OCI-LY7 (cell line): ENCODE measurements at places on chromosomes 11 and 22. TPM values are rescaled to one million over a fixed set of nuclear protein-coding genes. Genes with fewer than 3 reads are reported as not detected.

TSPAN32 gene
- 1.5 and 2.0 TPM in 2 replicates for total RNA-seq

PLEKHB1 gene
- total RNA-seq: 9.2 and 11.8 TPM in 2 replicates

DDX10 gene
- 38.7 and 48.7 TPM in 2 replicates for total RNA-seq

TBX10 gene
- total RNA-seq: 5.3 and 5.7 TPM in 2 replicates

SAA1 gene
- total RNA-seq: not detected in 2 replicates

RIBC2 gene
- 0.78 and 1.8 TPM in 2 replicates for total RNA-seq

FDXACB1 gene
- 5.3 and 5.8 TPM in 2 replicates for total RNA-seq

OR5T2 gene
- not detected in 2 replicates for total RNA-seq

PDE3B gene
- total RNA-seq: not detected in 2 replicates

BIRC3 gene
- total RNA-seq: 66.9 and 69.2 TPM in 2 replicates

MYO7A gene
- total RNA-seq: not detected in 2 replicates

SLC25A1 gene
- 106 and 117 TPM in 2 replicates for total RNA-seq

HSPB2 gene
- total RNA-seq: not detected in 2 replicates

OR51B2 gene
- not detected in 2 replicates for total RNA-seq

GPHA2 gene
- total RNA-seq: not detected in 2 replicates

TUBA8 gene
- total RNA-seq: 2.0 TPM in 2 replicates

ABCG4 gene
- not detected in 2 replicates for total RNA-seq

RFPL1 gene
- total RNA-seq: not detected in 2 replicates

CD6 gene
- total RNA-seq: not detected in 2 replicates

AMOTL1 gene
- total RNA-seq: not detected in 2 replicates

MRGPRX4 gene
- not detected in 2 replicates for total RNA-seq

OR52A1 gene
- not detected in 2 replicates for total RNA-seq

ROBO4 gene
- not detected in 2 replicates for total RNA-seq

NRIP3 gene
- total RNA-seq: not detected in 2 replicates

TMEM86A gene
- total RNA-seq: 1.2 and 2.7 TPM in 2 replicates

KDM4E gene
- total RNA-seq: not detected in 2 replicates

SERPINH1 gene
- not detected in 2 replicates for total RNA-seq

SF3B2 gene
- total RNA-seq: 251 and 260 TPM in 2 replicates

RTN4RL2 gene
- 2.3 and 4.2 TPM in 2 replicates for total RNA-seq

C11orf87 gene
- not detected in 2 replicates for total RNA-seq

IGLL1 gene
- total RNA-seq: not detected in 2 replicates

FLRT1 gene
- 0.11 TPM in 1 of 2 replicates, not detected in the other for total RNA-seq

CD3E gene
- 1.7 and 2.0 TPM in 2 replicates for total RNA-seq

TRPM5 gene
- total RNA-seq: not detected in 2 replicates

PIH1D2 gene
- total RNA-seq: 0.61 and 2.6 TPM in 2 replicates

KCNQ1OT1 gene
- 3.4 TPM in 2 replicates for total RNA-seq

RELT gene
- total RNA-seq: 24.7 and 30.8 TPM in 2 replicates

PRR33 gene
- total RNA-seq: not detected in 2 replicates

MMP1 gene
- total RNA-seq: not detected in 2 replicates

SLC5A4 gene
- not detected in 2 replicates for total RNA-seq

NLRP14 gene
- total RNA-seq: 6.2 and 6.4 TPM in 2 replicates
